ENCODE measurements at places on chromosomes 3 and 15.

DNA sequence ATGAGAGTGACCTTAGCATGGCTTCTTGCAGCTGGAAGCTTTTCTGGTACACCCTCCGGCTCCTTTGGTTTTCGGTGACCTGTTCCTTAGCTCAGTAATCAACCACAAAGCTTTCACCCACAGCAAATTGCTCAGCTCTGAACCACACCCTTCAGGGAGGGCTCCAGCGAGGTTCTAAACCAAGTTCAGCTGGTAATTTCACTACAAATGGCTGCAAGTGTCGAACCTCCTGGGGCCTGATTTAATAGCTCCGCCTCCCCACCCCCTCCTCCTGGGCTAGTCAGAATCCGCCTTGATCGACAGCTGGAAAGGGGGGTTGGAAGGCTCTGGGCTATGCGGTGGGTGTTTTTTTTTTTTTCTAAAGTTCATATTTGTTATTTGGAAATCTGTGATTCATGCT is 150.9 kb upstream of the MCTP2 start:
- peak; percentile 59 for DNase-seq

DNA sequence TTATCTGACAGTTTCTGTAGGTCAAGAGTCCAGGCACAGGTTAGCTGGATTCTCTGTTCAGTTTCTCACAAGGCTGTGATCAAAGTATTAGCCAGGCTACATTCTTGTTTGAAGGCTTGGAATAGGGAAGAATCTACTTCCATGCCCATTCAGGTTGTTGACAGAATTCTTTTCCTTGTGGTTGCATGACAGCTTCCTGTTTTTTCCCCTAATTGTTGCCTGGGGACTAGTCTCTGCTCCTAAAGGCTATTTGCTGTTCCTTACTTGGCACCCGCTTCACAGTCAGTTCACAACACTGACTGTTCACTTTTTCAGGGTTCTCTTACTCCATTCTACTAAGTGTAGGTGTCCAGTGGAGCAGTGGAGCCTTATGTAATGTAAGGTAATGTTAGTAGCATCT is 115.4 kb upstream of the GBE1 start:
- DNase-seq, result no peak

DNA sequence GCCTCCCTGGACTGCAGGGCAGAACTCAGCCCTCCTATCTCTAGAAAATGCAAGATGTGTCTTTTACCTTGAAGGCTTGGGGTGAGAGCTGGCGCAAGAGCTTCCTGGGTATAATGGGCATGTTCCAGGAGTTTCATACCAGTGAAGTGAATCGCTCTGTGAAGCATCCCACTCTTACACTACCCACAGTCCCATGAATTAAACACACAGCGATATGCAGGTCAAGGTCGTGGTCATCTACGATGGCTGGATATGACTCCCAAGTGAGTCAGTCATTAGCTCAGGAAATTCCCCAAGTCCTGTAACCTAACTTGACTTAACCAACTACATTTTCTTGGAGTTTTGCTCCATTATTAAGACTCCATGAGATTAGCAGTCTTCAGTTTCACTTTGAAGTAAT is 439.7 kb downstream of the NTRK3 start:
- DNase-seq, result peak; percentile 75

DNA sequence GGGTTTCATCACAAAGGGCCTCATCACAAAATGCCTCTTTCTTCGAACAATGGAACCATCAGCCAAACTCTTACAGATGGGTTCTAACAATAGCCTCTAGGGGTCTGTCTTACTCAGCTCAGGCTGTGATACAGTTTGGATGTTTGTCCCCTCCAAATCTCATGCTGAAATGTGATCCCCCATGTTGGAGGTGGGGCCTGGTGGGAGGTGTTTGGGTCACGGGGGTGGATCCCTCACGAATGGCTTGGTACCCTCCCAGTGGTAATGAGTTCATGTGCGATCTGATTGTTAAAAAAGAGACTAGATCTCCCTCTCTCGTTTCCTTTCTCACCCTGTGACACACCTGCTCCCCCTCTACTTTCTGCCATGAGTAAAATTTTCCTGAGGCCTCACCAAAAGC is 47.9 kb upstream of the LIPC start:
- DNase-seq, result no peak

DNA sequence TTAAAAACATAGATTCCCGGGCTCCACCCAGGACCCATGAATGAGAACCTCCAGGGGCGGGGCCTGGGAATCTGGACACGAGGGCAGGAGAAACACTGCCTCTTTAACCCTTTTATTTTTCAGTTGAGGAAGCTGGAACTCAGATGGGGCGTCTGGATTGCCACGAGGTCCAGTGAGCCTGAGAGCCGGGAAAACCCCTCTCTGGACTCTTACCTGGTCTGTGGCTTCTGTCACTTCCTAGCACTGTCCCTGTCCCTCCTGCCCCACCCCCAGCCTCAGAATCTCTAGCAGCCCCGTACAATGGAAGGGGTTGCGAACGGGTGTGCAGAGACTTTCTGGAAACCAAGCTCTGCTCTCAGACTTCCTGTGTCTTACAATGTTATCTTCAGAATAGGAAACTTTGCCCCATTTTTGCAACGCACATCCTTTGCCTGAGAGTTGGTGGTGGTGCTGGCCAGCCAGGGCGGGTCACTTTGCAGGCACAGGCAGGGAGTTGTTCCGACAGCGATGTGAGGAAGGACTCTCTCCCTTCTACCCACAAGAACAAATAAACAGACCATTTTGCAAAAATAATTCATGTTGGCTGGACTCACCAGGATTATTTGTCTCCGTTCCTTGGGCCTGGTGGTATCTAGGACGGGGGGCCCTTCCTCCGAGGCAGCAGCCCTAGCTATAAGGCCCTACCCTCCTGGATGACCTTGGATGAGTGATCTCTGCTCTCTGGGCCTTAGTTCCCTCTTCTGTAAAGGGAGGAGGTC is 59.1 kb downstream of the SMAD6 start:
- DNase-seq, result no peak

GRCh38 chr3:147304756-147305155 is 101.6 kb downstream of the ZIC4 start:
- DNase-seq, result no peak

DNA sequence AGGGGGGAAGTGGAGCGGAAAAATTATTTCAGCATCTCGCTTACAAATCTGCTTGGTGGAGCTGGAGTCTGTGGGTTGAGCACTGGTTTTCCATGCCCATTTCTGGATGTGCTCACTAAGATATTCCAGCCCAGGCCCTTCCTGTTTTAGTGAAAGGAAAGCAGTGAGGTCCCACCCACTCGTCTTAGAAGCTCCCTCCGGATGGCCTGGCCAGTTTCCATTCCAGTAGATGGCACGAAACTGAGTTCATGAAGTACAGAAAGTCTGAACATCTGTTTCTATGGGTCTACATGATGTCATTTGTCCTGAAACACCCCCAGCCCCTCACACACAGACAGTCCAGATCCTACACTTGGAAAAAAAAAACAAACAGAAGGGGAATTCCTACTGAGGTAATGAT is 31.9 kb upstream of the THSD4 start:
- DNase-seq, result peak; percentile 93

- DNase-seq, result no peak
Measured at GRCh38 chr3:56917361-56918110, 115.8 kb upstream of the ARHGEF3 start.
